ENCODE measurements at places on chromosomes 5 and 9.

- DNase-seq = no peak
These were observed 158.5 kb downstream of the FSTL4 start for GRCh38 chr5:133453831-133454230.

DNA sequence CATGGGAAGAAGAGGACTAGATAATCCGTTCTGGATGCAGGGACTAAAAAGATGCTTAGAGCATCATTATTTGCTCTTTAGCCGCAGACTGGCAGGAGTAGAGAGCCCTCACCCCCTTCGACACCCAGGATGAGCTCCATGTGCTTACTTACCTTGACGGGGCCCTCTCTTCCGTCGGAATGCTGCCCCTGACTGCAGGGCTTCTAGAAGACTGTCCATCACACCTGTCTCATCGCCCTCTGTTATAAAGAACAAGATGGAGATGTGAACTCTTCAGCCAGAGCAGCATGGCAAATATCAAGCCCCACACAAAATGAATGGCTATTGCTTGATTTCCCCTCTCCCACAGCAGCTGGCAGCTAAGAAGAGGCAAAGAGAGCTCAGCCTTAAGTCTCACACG is 35.1 kb downstream of the PCDHGC5 start:
- DNase-seq = no peak

DNA sequence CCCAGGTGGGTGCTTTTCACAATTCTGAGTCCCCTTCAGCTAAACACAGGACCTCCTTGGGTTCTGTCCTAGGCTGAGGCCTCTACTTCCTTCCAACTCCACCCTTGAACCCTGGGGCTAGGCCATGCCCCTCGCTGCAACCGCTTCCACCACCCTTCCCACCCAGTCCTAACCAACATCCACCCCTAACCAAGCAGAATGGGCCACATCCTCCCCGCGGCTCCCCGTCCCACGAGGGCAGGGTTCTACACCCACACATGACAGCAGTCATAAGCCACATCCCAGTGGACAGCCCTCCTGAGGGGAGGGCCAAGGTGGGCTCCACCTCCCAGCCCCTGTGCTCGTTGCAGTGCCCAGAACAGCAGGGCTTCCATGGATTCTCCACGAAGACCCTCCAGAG is 65.8 kb downstream of the SHB start:
- no peak for DNase-seq

- DNase-seq = no peak
These were observed 664.9 kb downstream of the TAF11L14 start for GRCh38 chr5:18299166-18299565.

- no peak for DNase-seq
These were observed 386.0 kb upstream of the KLF4 start for GRCh38 chr9:107875571-107875980.

- no peak for DNase-seq
These were observed 343.6 kb upstream of the DAP start for GRCh38 chr5:11104651-11105112.

DNA sequence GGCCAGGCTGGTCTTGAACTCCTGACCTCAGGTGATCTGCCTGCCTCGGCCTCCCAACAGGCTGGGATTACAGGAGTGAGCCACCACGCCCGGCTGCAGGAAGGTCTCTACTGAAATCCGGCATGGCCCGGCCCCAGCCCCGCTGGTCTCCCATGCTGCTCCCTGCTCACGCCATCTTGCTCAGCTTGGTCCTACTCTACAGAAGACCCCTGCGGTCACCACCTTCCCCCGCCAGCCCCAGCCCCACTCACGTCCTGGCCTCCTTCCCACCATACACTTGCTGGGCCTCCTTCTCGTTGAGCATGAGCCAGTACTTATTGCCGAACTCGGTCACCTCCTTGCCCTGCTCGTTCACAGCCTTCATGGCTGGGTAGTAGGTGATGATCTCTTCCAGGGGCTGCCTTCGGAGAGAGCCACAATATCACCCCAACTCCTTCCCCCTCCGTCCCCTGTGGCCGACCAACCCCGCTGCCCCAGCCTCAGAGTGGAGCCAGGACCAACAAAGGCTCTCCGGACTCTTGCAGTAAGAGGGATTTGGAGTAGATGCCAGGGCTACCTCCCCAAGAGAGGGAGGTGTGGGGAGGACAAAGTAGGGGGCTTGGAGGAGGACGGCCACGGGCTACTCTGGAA is 4.0 kb downstream of the PTGES2 start:
- DNase-seq = no peak

DNA sequence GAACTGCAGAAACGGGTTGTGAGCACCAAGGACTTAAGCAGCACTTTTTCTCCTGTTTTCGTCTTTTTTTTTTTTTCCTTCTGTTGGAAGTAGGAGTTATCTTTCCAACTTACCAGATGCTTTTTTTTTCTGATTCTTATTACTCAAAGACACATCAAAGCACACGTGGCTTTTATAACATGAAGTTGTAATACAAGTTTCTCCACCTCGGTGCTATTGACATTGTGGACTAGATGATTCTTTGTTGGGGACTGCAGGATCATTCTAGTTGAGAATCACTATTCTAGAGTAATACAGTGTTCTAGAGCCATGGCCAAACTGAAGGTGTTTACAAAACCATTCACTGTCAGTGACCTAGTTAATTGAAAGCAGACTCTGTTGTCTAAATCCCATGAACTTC is 51.5 kb downstream of the MYO10 start:
- DNase-seq = no peak

DNA sequence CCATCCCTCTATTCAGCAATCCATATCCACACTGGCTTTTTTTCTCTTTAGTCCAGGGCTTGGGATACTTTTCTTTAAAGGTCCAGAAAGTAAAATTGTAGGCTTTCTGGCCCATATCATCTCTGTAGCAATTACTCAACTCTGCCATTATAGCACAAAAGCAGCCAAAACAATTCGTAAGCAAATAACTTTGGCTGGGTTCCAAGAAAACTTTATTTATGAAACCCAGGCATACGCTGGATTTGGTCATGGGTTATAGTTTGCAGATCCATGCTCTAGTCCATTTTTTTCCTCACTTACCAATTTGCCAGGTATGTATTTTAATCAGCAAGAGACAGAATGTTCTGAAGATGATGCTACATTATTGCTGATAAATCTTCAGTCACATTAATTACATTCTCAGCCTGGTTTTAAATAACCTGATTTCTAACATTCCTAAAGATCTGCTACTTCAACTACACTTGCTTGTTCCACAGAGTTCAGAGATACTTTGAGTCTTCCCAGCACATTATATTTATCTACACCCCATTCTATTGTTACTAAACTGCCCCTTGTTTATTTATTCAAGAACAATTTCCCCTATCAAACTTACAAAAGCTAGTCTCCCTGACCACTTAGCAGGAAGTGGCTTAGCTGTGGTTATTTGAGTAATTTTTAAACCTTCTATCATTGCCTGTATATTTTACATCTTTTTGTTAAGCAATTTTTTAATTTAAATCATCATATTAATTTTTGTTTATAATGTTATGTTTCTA is 161.0 kb downstream of the ISL1 start:
- DNase-seq = no peak

GRCh38 chr5:154520861-154521453 is 42.9 kb upstream of the HAND1 start:
- no peak for DNase-seq

- no peak for DNase-seq
These were observed 19.7 kb upstream of the SLC25A48 start for GRCh38 chr5:135814812-135815211.

GRCh38 chr5:174724484-174725260 is at the start of gene MSX2:
Gene MSX2 (plus strand): TSS chr5:174724582. CDS start chr5:174724660, 78 bp downstream.
- peak; percentile 17 for DNase-seq

- DNase-seq = no peak
These were observed 262.9 kb downstream of the EPB41L4A start for GRCh38 chr5:112156211-112156610.

DNA sequence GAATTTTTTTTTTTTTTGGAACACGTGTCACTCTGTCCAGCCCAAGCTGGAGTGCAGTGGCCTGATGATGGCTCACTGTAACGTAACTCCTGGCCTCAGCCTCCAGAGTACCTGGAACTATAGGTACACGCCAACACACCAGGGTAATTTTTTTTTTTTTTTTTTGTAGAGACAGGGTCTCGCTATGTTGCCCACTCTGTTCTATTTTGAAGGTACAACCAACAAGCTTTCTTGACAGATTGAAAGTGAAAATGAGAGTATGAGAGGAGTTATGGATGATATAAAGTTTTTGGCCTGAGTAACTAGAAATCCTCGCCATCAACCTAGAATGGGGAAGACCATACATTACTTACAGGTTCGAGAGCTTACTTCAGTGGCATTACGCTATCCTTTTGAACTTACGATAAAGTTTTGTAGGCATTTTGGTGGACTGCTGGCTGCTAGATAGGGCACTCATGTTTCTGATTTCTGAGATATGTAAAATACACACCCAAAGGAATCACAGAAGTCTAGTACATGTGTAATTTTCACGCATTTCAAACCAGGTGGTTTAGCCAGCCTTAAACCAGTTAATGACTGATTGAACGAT is 806 bp upstream of the CDC42SE2 start:
- no peak for DNase-seq

DNA sequence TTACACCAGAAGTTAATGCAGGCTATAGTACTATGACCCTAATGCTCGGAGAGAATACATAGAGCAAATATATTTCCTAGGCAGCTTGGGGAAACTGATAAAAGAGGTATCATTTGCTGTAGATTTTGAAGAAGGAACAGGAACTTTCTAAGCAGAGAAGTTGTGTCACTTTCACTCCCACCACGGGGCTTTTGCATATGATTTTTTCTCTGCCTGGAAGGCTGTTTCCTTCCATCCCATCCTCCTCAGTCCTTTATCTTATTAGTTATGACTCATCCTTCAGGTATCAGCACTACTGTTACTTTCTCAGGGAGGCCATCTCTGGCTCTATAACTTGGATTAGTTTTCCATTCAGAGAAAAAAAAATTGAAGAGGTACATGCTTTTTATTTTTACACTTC is 2006.1 kb upstream of the WWC1 start:
- no peak for DNase-seq

- no peak for DNase-seq
These were observed 492 bp downstream of the RABL6 start for GRCh38 chr9:136808075-136808805.

- no peak for DNase-seq
These were observed 1.9 kb downstream of the IARS1 start for GRCh38 chr9:92291577-92291976.

GRCh38 chr5:89241186-89241585 is 358.2 kb upstream of the MEF2C start:
- no peak for DNase-seq

DNA sequence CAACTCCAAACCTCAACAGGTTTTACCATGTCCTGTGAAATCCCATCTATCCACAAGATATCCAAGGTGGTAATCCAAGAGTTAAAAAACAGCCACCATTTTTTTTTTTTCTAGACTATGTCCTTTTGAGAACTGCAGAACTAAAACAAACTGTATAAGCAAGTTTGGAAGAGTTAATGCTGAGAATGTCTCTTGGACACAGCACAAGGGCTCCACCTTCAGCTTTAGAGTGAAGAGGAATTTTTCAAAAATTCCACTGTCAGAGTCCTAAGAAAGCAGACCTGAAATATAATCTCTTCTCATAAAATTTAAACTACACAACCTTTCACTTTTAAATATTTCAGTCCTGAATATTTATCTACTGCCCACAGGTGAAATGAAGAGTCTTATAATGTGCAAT is 167.8 kb upstream of the CCNG1 start:
- peak; percentile 4 for DNase-seq

DNA sequence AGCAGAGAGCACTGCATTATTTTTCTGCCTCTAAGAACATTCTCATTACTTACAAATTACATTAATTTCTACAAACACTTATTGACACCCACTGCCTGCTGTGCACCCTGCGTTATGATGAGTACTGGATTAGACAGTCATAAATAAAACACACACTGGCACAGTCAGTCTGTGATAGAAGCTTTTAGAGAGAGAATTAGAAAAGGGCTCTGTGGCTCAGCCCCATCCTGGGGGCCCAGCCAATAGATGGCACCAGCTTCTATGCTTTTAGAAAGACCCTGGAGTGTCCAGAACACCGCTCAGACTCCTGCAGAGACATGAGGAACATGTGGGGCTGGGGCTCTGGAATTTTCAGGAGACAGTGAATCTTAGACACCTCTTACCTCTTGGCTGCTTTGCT is 61.0 kb upstream of the RAPGEF1 start:
- DNase-seq = no peak

GRCh38 chr9:11931109-11931508 is 762.1 kb upstream of the TYRP1 start:
- no peak for DNase-seq

GRCh38 chr5:147776989-147777388 is 5.5 kb downstream of the JAKMIP2 start:
- no peak for DNase-seq

DNA sequence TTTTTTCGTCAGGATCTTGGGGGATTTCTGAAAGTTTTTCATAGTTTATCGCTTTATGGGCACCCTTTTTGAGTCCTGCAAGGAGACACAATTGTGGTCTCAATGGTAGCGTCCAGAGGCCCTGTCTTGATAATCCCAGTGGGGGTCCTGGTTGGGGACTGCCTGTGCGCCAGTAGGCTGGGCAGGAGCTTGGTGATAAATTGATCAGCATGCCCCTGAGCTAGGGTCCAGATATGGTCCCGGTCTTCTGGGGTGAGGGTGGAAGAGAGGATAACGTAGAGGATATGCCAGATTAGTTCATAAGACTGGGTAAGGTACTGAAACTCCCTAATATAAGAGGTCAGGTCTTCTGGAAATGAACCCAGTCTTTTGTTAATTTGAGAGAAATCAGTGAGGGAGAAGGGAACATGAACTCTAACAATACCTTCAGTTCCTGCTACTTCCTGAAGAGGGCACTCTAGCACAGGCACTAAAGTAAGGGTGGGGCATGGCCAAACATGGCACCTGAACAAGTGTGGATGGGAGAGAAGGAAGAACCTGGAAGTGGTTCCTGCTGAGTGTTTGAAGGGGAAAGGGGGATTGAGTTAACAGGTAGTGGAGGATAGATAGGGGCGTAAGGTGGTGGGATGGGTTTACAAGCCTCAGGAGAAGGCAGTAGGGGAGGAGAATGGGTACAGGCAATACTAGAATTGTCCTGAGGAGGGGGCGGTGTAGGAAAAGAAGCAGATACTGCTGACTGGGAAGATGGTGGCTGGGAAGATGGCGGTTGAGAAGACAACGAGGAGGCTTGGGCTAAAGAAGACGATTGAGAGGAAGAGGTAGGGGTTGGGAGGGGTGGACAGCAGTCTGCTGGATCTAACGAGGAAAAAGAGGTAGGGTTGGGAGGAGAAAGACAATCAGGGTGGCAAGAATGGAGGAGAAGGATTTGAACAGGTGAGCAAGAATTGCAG is 33.8 kb upstream of the ANXA2R start:
- DNase-seq = no peak

DNA sequence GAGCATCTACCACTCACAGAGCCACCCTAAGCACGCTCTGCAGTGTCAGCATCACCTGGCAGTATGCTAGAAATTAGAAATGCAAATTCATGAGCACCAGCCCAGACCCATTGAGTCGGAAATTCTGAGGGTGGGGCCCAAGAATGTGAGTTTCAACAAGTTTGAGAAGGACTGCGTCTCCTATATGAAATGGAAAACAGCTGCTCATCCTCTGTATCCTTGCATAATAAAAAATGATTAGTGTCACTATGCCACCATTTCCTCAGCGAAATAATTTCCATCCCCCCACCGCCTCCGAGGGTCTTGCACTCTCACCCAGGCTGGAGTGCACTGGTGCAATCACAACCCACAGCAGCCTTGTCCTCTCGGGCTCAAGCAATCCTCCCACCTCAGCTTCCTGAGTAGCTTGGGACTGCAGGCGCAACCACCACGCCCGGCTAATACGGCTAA is 1.3 kb upstream of the IQGAP2 start:
- no peak for DNase-seq

- no peak for DNase-seq
These were observed 28.6 kb upstream of the SPATA31E1 start for GRCh38 chr9:87853876-87854579.

All from anterior cingulate cortex (tissue), 58 donors.